Occipital lobe (tissue), 3 donors: ENCODE measurements at places on chromosomes 2 and 18. TPM values are rescaled to one million over a fixed set of nuclear protein-coding genes. Genes with fewer than 3 reads are reported as not detected.

Gene CDH2
- 200 TPM for total RNA-seq

Gene SUCLG1
- total RNA-seq, result 105 TPM

Gene ARHGEF4
- 38.7 TPM for total RNA-seq

- DNase-seq, result no peak
Observed at GRCh38 chr2:32735348-32735747, 107.5 kb downstream of the TTC27 start.

GRCh38 chr18:23227726-23228070, 92.4 kb downstream of the CABLES1 start:
- no peak for DNase-seq
